ENCODE measurements at places on chromosomes 11 and 22. TPM values are rescaled to one million over a fixed set of nuclear protein-coding genes. Genes with fewer than 3 reads are reported as not detected.

DNA sequence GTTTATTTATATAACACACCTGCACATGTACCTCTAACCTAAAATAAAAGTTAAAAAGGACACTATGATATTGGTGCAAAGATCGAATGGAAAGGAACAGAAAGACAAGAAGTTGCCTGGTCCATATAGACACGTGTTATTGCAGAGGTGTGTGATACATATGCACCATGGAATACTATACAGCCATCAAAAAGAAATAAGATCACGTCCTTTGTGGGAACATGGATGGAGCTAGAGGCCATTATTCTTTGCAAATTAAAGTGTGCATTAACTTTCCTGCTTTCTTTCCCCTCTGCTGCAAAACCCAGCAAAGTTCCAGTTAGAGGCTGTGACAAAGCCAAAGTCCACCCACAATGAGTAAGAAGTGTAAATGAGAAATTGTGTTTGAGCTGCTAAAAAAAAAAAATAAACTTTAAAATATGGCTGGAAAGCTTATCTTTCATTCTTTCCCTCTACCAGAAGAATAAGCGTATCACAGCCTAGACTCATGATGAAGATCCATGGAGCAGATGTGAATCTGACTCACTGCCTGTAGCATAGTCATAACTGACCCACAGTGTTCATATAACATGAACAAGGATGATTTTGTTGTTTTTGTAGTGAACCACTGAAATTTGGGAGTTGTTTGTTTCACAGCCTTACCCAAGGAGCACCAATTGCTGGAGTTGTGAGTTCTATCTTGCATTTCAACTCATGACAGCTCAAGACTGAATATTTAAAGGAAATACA, 9.6 kb downstream of the OR52K1 start:
- DNase-seq, result no peak

- DNase-seq, result no peak
Measured at GRCh38 chr11:111422494-111423249, 43.6 kb upstream of the POU2AF1 start.

- DNase-seq, result no peak
Measured at GRCh38 chr11:33769542-33769941, 4.8 kb downstream of the FBXO3 start.

GRCh38 chr11:44893846-44894617, 56.7 kb downstream of the TP53I11 start:
- DNase-seq, result peak; percentile 53

- DNase-seq, result no peak
Measured at GRCh38 chr22:46484861-46485595, 52.4 kb downstream of the CELSR1 start.

- DNase-seq, result peak; percentile 42
Measured at GRCh38 chr11:18802381-18803257, 11.0 kb upstream of the PTPN5 start.

DNA sequence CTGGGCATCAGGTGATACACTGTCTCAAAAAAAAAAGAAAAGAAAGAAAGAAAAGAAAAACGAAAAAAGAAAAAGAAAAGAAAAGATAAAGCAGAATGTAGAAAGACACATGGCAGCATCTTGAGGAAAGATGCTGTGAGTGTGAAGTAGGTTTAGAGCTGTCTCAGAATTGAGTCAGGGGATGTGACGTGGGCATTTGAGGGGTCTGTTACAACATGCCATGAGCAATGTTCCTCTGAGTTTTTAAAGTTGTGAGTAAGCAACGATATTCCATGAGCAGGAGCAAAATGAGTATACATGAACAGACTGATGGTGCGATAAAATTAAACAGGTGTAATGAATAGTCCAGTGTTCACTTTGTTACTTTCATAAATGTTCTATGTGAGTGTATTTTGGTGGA, 11.3 kb upstream of the QSER1 start:
- no peak for DNase-seq

DNA sequence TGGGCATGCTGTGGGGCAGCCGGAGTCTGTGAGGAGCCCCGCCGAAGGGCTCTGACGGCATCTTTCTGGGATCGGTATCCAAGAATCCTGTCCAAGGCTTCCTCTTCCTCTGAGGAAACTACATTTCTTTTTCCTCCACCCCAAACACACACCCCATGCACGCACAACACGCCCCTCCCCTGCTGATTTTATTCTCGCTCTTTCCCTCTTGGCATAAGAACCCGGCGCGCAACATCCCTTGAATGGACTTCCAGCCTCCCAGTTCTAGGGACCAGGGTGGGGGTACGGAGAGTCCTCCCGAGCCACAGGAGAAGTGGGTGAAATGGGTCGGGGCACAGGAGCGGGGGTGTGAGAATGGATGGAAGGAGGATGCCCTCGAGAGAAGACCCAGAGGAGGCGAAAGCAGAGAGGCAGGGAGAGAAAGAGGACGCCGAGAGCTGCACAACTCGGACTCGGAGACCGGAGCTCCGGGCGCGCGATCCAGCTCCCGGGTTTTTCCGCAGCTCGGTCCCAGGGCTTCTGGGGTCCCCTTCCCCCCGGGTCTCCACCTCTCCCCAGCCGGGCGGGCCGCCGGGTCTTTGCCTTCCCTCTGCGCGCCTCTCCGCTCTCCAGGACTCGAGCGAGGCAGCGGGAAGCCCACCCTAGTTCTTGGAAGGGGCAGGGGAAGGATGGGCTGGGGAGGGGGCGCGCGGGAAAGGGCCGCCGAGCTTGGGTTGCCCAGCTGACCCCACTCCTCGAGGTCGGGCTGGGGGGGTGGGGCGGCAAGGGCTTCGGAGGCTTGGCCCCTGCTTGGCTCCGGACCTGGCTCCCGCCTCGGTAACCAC, 1.5 kb upstream of the LARGE1 start:
- DNase-seq, result no peak

DNA sequence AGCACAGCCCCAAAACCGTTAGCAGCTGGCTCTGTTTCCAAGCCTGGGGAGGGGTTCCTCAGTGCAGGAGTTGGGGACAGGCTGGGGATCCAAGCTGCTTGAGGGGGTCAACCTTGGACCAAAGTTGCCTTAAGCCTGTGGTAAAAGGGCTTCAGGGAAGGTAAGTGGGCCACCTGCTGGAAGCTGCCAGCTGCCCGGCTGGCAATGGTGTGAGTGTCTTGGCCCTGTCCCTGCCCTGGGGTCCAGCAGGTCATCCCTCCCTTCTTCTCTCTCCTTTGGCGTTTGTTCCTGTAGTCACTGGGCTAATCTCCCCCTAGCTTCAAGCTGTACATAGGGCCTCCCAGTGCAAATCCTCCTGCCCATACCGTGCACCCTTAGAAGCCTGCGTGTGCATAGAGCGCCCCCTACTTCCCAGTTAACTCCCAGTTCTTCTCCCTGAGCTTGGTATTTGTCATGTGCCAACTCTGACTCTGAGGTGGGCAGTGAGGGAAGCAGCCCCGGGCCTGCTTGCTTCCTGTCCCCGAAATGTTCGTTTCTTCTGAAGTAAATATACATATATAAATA, 4.4 kb downstream of the TMEM258 start:
- DNase-seq, result no peak

DNA sequence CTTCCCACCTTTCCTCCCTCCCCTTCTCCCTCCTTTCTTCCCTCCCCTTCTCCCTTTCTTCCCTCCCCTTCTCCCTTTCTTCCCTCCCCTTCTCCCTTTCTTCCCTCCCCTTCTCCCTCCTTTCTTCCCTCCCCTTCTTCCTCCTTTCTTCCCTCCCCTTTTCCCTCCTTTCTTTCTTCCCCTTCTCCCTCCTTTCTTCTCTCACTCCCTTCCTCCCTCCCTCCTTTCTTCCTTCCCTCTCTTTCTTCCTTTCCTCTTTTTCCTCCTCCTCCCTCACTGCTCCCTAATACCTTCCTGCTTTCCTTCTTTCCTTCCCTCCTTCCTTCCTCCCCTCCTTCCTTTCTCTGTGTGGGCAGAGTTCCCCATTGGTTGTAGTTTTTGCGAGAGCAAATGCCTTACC, 76.1 kb downstream of the PGR start:
- no peak for DNase-seq

- DNase-seq, result no peak
Measured at GRCh38 chr22:30675436-30675835, 7.8 kb upstream of the DUSP18 start.

DNA sequence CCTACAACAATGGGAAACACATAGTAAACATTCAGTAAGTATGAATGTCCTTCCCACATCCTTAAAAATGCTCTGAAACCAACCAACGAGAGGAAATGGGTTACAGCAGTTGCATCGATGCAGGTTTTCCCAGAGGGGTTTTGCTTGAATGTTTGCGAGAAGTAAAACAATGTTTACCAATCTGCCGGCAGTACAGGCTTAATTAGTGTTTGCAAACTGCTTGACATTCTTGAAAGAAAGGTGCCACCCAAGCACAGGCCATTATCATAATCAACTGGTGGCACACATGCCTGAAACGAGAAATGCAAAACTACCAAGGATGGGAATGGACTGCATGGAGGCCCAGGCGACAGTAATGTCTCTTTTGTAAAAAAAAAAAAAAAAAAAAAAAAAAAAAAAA, 27.1 kb upstream of the OPCML start:
- no peak for DNase-seq

GRCh38 chr11:120908461-120909181, 115.3 kb upstream of the TBCEL start:
- peak; percentile 19 for DNase-seq

The UBASH3B gene
- 5.3 TPM for polyA plus RNA-seq

The KDM4E gene
- polyA plus RNA-seq, result 0.15 TPM

The CASP5 gene
- not detected for polyA plus RNA-seq

The CELSR1 gene
- polyA plus RNA-seq, result 3.2 TPM

The GGTLC3 gene
- not detected for polyA plus RNA-seq

The DNAJB7 gene
- polyA plus RNA-seq, result 0.26 TPM

Measured in muscle of back (tissue), 13 donors.